Aortic smooth muscle cell (primary cell): ENCODE measurements at places on chromosomes 11 and 22. TPM values are rescaled to one million over a fixed set of nuclear protein-coding genes. Genes with fewer than 3 reads are reported as not detected.

CFAP300 gene
- 7.7 and 7.8 TPM in 2 replicates for total RNA-seq

GAS2 gene
- 0.75 and 2.0 TPM in 2 replicates for total RNA-seq

ZNF143 gene
- 26.2 and 28.0 TPM in 2 replicates for total RNA-seq

PTGDR2 gene
- 0.06 TPM in 1 of 2 replicates, not detected in the other for total RNA-seq

C11orf87 gene
- total RNA-seq: under 0.01 TPM in 1 of 2 replicates, not detected in the other

NPAS4 gene
- not detected in 2 replicates for total RNA-seq

PRG3 gene
- not detected in 2 replicates for total RNA-seq

SLC25A45 gene
- 2.1 and 2.2 TPM in 2 replicates for total RNA-seq

PGM2L1 gene
- 4.5 and 7.0 TPM in 2 replicates for total RNA-seq

TMPRSS5 gene
- total RNA-seq: under 0.01 and 0.31 TPM in 2 replicates
